CD4-positive, alpha-beta T cell treated with Interleukin-17A for 4 hours (primary cell): ENCODE measurements at places on chromosomes 12 and 14.

DNA sequence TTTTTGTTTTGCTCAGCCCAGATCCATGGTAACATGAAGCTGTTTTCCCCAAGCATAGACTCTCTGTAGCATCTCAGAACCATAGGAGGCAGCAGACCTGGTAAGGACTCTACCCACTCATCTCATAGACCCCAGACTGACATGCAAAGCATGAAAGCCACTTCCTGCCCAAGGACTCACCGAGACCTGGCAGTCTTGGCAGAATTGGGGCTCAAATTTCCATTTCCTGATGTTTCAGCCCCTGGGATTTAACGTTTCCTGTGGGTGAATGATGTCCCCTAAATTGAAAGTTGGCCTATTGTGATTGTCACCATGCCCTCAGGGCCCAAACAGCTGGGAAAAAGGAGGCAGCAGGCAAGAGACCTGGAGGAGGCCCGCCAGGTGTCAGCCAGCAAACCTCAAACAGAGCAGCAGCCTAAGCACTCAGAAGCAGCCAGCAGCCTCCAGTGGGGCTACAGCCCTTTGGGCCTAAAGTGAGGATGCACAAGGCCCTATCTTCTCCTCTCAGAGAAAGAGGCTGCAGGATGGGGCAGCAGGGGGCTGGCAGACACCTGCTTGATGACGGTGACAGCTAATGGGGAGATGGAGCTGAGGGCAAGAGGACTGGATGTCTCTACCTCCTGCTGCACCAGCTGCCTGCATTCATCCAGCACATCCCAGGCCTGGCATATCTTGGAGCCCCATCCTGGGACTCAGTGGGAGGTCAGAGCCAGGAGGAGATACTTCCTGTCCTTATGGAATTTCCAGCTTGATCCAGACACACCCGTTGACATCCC lies 8.5 kb downstream of the KRT85 start:
- DNase-seq = peak; percentile 29

DNA sequence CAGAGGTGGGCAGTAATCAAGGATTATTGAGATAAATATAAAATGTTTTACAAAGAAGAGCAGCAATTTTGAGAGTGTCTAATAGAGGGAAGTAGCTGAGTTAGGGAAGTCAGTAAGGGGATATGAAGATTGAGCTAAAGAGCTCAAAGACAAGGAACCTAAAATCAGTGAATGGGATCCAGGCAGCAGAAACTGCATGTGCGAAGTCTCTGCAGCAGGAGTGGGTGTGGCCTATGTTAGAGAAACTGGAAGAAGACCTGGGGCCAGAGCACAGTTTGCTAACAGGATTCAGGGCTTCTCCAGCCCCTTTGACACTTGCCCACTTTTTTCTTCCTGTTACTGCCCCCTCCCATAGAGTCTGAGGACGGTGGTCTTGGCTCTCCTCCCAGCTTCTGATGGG lies 36.3 kb upstream of the PLXNC1 start:
- no peak for DNase-seq

DNA sequence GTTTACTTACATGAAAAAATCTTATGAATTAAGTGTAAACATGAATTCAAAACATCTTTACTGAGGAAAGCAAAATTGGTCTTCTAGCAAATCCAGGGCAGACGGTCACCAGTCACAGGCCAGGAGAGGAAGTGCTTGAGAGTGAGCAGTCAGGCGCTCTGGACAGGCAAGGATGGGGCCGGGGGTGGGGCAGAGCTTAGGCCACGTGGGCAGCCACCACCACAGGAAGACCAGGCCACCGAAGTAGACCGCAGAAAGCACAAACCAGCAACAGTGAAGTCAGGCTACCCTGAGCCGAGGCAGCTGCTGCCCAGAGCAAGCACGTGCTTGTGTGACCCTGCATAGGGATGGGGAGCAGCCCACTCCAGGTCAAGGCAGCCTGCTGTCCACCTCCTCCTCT lies 33.5 kb downstream of the SLC6A12 start:
- DNase-seq = no peak

DNA sequence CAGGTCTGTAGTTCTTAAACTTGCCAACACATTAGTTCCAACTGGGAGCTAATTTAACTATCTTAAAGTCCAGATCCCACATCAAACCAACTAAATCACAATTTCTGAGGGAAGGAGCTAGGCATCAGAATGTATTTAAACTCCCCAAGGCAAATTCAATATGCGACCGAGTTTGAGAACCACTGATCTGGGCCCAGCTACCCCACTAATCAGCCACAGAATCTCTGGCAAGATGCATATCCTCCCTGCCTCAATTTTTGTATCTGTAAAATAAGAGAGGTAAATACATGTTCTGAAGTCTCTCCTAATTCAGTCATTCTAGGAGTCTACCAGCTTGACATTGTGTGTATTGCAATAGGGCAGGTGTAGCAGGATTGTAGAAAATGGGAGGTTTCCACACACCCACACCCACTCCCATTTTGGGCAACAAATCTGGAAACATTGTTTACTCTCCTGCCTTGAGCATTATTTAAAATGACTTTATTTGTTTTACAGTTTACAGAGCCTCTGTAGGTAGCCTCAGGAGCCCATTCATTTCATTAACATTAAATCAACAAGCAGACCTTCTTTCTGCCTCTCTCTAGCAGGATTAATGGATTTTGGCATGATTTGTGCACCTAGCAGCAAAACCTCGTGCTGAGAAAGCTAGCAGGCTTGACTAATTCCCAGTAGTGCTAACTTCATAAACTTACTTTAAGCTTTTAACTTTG lies 15.6 kb downstream of the LGR5 start:
- no peak for DNase-seq

DNA sequence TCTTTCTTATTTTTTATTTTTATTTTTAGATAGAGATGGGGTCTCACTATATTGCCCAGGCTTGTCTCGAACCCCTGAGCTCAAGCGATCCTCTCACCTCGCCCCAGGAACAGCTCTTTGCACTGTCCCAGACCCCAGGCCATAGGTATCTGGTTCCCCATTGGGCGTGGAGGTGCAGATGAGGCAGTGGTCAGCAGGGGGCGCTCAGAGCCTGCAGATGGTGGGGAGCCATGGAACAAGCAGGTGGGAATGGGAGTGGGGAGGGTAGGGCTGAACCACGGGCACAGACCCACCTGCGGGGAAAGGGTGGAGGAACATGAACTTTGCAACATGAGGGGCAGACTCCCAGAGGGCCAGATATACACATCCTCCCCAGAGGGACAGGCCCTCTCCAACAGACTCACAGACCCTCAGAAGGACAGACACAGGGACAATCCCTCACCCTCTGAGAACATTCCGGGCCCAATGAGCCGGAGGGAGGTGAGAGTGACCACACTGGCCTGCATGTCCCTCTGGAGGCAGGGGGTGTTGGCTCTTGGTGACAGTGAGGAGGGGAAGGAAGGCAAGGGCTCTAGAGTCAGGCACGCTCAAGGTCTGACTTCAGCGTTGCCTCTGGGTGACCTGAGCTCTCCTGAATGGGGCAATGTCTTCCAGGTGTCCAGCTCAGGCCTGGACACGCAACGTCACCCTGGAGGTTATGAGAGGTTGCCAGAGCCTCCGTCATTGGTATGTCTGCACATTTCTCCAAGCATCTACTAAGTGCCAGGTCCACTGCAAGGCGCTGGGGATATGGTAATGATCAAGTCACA lies 34.9 kb downstream of the KRT80 start:
- DNase-seq = peak; percentile 84

DNA sequence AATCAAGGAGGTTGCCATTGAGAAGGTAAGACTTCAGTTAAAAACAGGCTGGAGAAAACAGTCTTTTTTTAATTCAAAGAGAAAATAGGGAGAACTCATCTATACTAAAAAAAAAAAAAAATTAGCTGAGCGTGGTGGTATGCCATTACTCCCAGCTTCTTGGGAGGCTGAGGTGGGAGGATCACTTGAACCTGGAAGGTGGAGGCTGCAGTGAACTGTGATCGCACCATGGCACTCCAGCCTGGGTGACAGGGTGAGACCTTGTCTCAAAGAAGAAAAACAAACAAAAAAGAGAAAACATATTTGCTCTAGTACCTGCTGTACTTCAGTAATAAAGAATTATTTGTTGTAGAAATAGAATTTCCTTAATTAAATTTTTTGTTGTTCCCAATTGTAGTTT lies 68.6 kb downstream of the DNAH10 start:
- DNase-seq = no peak

DNA sequence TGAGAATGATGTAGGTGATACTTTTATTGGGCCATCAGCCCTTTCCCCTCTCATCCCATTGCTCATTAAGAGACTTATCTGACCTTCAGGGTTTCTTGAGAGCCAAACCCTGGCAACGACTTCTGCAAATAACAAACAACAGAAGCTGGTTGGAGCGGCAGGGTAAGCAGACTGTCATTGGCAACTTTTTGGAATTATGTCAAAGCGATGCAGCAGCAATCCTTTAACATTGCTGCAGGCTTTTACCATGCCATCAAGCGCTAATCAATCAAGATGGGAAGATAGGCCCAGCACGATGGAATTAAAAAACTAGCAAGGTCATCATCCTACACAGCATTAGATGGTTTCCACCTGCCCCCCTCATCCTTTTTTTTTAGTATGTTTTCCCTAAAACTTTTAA lies 406.1 kb upstream of the PDE3A start:
- DNase-seq = no peak

GRCh38 chr14:28754209-28754985 lies 12.2 kb upstream of the FOXG1 start:
- no peak for DNase-seq

- no peak for DNase-seq
Observed at GRCh38 chr12:123134826-123135225, 16.1 kb downstream of the PITPNM2 start.

- no peak for DNase-seq
Observed at GRCh38 chr14:103788086-103788485, 59.3 kb downstream of the PPP1R13B start.

DNA sequence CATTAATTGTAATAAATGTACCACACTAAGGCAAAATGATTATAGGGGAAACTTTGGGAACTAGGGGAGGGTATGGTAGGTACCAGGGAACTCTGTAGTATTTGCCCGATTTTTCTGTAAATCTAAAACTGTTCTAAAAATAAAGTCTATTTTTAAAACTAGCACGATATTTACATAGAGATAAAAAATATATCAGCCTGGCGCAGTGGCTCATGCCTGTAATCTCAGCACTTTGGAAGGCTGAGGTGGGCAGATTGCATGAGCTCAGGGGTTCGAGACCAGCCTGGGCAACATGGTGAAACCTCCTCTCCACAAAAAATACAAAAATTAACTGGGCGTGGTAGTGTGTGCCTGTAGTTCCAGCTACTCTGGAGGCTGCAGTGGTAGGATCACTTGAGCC lies 32.4 kb downstream of the TMEM116 start:
- no peak for DNase-seq

DNA sequence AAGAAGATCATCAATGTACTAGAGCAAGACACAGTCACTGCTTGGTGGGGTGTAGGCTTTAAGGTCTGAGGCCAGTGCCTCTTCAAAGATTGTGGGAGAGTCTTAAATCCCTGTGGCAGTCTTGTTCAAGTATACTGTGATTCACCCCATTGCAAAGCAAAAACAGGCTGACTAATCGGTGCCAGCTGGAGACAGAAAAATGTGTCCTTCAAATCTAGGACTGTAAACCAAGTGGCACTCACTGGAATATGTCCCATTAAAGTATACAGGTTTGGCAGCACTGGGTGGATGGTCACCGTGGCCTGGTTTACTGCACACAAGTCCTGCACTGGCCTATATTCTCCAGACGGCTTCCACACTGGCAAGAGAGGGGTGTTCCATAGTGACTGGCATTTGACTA lies 1315.3 kb downstream of the TMEM121 start:
- no peak for DNase-seq

- DNase-seq = no peak
Observed at GRCh38 chr12:100656141-100656540, 82.7 kb downstream of the GAS2L3 start.

DNA sequence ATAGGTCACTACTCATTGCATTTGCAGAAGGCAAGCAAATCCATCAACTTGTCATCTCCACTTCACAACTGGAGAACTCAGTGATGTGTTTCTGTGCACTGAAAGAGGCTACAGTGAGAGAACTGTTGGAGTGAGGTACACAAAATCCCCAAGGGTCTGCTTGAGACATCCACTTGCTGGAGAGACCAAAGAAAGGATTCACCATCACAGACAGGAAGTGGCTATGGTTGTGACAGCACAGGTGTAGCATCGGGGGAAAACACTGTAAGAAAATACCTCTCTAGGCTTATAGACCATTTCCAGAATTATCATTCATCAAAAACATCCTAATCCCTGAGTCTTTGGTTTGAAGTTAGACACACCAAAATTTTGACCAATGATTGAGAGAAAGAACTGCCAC lies 201.3 kb upstream of the OR4E1 start:
- DNase-seq = peak; percentile 24

GRCh38 chr14:100022772-100023451 lies 42.3 kb upstream of the EVL start:
- no peak for DNase-seq

DNA sequence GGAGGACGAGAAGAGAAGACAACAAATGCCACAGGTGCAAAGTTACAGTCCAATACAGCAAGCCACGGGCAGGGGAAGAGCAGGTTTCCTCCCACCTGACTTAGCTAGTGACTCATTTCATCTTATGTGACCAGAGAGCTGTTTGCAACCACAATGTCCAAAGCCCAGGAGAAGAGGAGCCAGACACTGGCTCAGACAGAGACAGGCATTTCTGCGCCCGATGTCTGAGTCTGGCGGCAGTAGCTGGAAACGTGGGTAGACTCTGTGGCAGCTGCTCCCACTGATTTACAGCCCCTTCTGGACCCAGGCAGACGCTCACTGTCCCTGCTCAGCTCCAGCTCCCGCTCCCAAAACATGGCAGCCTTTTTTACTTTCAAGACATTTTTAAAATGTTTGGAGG lies 60.0 kb downstream of the CHGA start:
- no peak for DNase-seq

DNA sequence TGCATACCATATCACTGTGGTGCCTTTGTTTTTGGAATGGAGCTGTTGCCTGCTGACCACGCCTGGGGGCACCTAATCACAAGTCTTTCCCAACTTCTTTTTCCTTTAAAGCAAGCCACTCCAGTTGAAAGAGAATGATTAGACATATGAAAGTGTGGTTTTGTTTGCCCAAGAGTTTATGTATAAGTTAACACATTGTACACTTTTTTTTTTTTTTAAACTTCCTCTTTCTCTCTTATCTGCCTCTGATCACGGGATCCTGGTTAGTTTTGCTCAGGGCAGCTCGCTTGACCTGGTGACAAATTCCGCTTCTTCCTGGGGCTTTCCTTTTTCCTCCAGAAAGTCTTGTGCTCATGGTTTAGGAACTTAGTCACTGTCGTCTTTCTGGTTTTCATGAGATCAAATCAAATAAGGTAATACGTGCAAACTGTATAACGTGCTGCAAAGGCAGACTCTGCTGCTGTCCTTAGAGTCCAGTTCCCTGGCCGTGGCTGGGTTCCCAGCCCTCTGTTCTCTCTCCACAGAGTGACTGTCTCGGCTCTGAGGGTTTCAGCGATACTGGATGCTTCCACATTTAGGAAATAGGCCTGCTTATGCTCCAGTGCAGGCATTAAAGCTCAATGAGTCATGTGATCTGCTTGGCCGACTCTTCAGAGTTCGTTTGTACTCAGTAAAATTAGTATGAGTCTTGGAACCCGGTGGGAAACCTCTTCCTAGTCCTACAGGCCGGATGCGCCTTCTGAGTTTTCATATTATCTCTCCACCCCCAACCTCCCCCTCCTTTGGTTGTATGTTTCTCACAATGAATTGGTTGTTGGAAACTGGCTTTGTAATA lies 15.2 kb downstream of the RASSF3 start:
- DNase-seq = peak; percentile 36
